Gastroesophageal sphincter (tissue), 4 donors: ENCODE measurements at places on chromosomes 12 and 14. TPM values are rescaled to one million over a fixed set of nuclear protein-coding genes. Genes with fewer than 3 reads are reported as not detected.

GRCh38 chr14:43359317-43359716, 1147.8 kb downstream of the FSCB start:
- ATAC-seq, result no peak

DNA sequence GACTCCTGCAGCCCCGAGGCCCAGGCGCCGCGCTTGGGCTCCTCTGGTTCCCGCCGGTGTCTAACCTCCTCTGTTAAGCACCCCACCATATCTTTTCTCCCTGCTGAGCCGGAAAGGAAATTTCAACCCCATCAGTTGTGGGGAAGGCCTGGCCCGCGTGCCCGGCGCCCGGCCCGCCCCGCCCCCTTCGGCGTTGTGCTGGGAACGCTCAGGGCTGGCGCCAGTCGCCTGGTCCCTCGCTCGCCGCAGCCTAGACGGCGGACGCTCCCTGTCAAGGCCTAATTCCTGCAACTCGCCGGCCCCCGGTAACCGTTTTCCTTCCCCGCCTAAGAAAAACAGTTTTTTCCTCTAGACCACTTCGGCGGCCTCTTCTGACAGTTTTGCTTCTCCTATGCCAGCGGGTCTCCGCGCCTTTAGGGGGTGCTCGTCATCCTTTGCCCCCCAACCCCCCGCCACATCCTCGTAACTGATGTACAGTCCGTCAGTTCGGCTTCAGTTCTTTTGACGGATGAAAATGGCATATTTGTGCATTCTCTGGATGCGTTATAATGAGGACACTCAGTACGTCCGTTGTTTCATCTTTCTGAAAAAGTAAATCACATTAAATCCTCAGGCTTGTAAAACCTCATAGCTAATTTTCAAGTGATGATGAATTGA, 506 bp upstream of the NAP1L1 start:
- peak; percentile 92 for ATAC-seq

Gene CLEC4A
- total RNA-seq, result 4.0 TPM

- ATAC-seq, result peak; percentile 78
These were observed 5.7 kb upstream of the NEK9 start for GRCh38 chr14:75132382-75133086.

- no peak for ATAC-seq
These were observed 283.2 kb downstream of the TTC8 start for GRCh38 chr14:89107626-89108025.

Gene NAV3
- total RNA-seq, result 6.7 TPM

- no peak for ATAC-seq
These were observed 42.6 kb downstream of the SOCS2 start for GRCh38 chr12:93614917-93615596.

- ATAC-seq, result no peak
These were observed 7.1 kb downstream of the ABCC9 start for GRCh38 chr12:21934173-21934572.

- no peak for ATAC-seq
These were observed 15.0 kb upstream of the KRT73 start for GRCh38 chr12:52633383-52633782.

DNA sequence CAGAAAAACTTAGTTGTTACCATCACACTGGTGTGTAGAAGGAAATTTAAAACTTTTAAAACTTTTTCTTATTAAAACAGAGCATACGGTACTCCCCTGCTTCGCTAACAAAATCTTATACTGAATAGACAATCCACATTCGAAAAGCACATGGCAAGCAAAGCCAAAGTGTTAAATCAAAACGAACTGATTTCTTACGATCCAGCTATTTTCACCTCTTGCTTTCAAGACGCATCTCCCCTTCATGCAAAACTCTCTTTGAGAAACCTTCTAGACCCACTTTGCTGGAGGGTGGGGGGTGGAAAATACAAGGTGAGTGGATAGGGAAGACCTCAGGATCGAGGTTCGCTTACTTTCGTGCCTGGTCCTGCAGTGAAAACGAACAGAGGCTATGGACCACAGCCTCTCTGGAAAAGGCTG, 328 bp downstream of the INTS13 start:
- ATAC-seq, result no peak

- ATAC-seq, result no peak
These were observed 5.4 kb downstream of the CYP27B1 start for GRCh38 chr12:57761391-57761998.

- ATAC-seq, result no peak
These were observed 26.5 kb upstream of the RCOR1 start for GRCh38 chr14:102565959-102566358.

Gene PRICKLE1
- 30.0 TPM for total RNA-seq

DNA sequence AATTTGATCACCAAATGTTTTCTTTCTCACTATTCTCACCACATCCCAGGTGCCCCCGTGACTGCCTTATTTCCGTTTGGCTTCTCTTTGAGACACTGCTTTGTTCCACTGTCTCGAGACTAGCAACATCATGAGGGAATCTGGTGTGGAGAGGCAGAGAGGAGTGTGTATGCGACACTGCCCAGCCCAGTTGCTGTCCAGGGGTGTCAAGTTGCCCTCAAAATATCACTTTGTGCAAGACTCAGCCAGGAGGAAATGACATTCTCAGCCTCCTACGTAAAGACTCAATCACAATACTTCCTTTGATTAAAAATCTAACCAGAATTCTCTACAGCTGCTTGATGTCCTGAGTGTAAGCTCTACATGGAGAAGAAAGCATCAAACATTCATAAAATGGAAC, 48.2 kb upstream of the EEA1 start:
- ATAC-seq, result no peak

- no peak for ATAC-seq
These were observed 111.1 kb downstream of the STAB2 start for GRCh38 chr12:103697971-103698751.

Gene CISTR
- not detected for total RNA-seq

Gene C3AR1
- total RNA-seq, result 2.1 TPM

GRCh38 chr12:42135259-42135814, 9.3 kb downstream of the GXYLT1 start:
- no peak for ATAC-seq

Gene PRMT5
- 49.2 TPM for total RNA-seq

- no peak for ATAC-seq
These were observed 341.0 kb upstream of the E2F7 start for GRCh38 chr12:77406219-77406905.

Gene AHNAK2
- total RNA-seq, result 105 TPM

Gene NID2
- total RNA-seq, result 69.5 TPM

- peak; percentile 38 for ATAC-seq
These were observed 15.6 kb downstream of the SYNE3 start for GRCh38 chr14:95500772-95501401.

Gene TMEM229B
- 3.9 TPM for total RNA-seq

- no peak for ATAC-seq
These were observed 163.3 kb upstream of the LHX5 start for GRCh38 chr12:113634982-113635381.

- no peak for ATAC-seq
These were observed 276.1 kb downstream of the SYT1 start for GRCh38 chr12:79140711-79141110.

Gene RGS6
- 6.5 TPM for total RNA-seq

DNA sequence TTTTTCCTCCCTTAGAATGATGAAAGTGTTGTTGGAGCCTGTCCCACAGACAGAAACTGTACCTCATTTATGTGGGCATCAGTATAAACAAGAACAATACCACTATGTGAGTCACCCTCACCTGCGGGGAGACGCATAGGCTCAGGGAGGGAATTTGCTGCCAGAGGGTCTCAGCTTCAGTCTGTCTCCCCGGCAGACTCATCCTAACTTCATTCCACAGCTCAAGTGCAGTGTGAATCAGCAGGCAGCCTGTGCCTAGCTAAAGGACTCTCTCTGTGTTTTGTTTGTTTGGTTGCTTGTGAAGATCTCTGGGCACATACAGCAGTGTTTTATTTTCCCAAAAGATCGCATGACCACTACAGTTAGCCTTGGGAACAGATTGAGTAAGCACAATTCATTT, 98.9 kb downstream of the PRKCH start:
- no peak for ATAC-seq

Gene TAS2R8
- not detected for total RNA-seq

- no peak for ATAC-seq
These were observed 77.7 kb upstream of the GNPNAT1 start for GRCh38 chr14:52868911-52869618.

DNA sequence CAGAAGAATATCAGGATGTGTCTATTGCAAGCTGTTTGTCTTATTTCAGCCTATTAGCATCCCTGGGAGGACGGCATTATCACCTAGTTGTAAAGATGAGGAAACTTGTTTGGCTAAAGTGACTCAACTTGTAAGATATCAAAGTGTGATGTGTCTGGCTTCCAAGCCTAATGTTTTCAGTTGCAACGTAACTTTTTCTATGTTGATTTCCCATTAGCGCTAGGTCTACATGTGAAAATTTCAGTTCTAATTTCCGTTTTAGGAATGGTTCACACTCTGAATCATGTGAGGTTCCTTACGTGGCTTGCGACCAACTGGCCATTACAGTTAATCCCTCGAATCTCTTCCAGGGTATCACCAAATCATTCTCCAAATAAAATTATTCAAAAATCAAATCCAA, 58.0 kb downstream of the LLPH start:
- ATAC-seq, result no peak

GRCh38 chr12:19110221-19110940, 19.2 kb upstream of the PLEKHA5 start:
- ATAC-seq, result no peak

DNA sequence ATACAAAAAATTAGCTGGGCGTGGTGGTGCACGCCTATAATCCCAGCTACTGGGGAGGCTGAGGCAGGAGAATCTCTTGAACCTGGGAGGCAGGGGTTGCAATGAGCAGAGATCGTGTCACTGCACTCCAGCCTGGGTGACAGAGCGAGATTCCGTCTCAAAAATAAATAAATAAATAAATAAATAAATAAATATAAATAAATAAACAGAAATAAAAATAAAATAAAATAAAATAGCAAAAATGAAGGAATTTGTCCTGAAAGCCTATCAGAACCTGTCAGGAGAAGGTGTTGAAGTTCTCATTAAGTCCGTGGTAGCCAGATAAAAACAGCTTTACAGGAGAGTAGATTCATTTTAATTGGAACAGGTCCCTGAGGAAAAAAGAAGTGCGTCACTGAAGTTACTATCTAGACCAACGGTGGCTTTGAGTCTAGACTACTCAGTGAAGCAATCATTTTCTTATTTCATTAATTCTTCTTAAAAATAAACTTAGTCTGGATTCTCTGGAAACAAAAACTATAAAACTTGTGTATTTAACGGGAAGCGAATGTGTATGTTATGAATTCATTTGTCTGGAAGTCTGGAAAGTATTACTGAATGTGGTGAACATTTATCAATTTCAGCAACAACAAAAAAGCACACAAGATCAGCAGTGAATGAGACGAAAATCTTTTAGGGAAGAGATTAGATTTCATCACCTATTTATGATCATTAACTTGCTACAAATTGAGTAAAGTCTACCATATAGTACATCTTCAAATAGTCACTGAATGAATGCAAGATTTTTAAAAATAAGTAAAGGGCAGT, 248.5 kb upstream of the PDE3A start:
- ATAC-seq, result peak; percentile 57

Gene CD9
- total RNA-seq, result 379 TPM

GRCh38 chr12:27342536-27342935, 9.9 kb downstream of the BMAL2 start:
- no peak for ATAC-seq

- ATAC-seq, result no peak
These were observed 230.9 kb upstream of the ARID2 start for GRCh38 chr12:45498645-45499044.

DNA sequence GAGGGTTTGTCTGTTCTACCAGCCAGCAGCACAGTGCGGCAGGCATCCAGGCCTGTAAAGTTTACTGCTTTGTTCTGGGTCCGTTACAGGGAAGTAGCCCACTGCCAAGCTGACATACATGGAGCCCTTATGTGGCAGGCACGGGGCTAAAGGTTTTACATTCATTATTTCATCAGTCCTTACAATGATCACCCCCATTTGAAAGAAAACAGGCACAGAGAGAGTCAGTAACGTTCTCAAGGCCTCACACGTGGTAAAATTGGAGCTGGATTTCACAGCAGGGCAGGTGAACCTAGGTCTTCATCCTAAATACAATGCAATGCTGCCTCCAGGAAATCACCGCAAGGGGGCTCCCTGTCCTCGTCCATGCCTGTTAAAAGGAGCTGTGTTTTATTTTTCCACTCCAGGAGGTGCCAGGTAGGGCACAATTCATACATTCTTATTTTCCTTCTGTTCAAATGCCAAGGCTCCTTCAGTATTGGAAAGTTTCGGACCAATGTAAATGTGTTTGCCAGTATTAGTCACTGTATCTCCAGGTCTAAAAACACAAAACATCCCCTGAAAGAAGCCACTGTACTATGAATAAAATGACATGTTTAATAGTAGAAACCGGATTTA, 172.2 kb upstream of the GZMB start:
- ATAC-seq, result no peak

GRCh38 chr12:104969343-104969742, 11.3 kb upstream of the SLC41A2 start:
- no peak for ATAC-seq

Gene REM2
- 0.27 TPM for total RNA-seq

DNA sequence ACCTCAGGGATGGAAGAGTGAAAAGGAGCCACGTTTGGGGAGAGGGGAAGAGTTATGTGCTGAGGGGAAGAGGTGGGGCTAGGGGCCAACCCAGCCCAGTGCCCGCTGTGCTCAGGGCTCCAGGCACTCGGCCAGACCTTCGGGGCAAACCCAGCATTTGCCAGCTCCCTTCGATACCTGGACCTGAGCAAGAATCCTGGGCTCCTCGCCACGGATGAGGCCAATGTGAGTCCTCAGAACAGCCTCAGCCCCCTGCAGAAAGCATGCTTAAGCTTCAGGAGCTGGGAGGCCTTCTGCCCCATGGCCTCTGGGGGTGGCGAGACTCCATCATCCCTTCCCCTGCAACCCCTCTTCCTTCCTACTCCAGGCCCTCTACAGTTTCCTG, 5.0 kb downstream of the CARMIL3 start:
- ATAC-seq, result no peak

- no peak for ATAC-seq
These were observed 211.5 kb downstream of the CHST11 start for GRCh38 chr12:104668274-104668718.

DNA sequence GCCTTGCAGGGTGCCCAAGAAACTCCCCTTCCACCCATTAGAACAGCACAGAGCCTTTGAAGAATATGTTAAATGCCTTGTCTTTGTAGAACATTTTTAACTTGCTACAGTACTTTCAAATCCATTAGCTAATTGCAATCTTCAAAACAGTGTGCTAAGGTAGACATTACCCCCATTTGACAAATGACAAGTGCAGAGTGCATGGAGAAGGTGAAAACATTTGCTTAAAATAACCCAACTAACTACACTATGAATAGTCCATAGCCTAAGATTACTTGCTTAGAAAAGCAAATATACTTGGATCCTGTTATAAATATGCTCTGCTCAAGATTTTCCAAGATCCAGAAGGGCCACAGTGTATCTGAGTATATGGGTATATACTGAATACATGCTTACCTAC, 87.0 kb upstream of the G2E3 start:
- ATAC-seq, result no peak

GRCh38 chr14:105420974-105421674, 1.5 kb downstream of the MTA1 start:
- ATAC-seq, result no peak
